ENCODE measurements at places on chromosomes 11 and 22.

- DNase-seq = peak; percentile 82
Measured at GRCh38 chr22:27801616-27802345, at the start of gene MN1. Gene MN1 (minus strand): TSS chr22:27801756. CDS start chr22:27800543, 1,213 bp downstream.

- DNase-seq = no peak
Measured at GRCh38 chr11:134643115-134644012, 231.3 kb upstream of the B3GAT1 start.

GRCh38 chr22:44107340-44107739, 73.4 kb upstream of the PARVG start:
- DNase-seq = no peak

DNA sequence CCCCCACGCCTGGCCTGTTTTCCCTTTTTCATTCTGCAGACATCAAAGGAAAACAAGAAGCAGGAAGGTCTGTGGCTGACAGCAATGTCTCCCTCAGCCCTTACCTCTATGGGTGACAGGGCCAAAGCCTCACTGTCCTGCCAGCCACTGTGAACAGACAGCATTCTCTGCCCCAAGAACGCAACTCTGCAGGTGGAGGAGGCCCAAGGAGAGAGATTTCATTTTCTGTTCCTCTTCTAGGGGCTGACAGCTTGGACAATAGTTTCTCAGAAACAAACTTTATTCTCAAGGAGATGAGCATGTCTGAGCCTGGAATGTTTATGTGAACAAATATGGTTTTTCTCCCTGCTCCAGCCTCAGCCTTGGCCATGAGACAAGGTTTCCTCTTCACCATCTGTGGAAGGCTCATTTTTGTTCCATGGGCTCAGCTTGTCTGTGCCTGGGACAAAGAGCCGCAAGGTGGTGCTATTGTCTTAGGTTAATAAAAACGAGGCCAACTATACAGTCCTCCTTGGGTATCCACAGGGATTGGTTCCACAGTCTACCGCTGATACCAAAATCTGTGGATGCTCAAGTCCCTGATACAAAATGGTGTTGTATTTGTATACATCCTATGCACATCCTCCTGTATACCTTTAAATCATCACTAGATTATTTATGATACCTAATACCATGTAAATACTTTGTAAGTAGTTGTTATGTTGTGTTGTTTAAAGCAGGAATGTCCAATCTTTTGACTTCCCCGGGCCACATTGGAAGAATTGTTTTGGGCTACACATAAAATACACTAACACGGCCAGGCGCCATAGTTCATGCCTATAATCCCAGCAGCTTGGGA, 5.8 kb downstream of the PIWIL3 start:
- peak; percentile 69 for DNase-seq

DNA sequence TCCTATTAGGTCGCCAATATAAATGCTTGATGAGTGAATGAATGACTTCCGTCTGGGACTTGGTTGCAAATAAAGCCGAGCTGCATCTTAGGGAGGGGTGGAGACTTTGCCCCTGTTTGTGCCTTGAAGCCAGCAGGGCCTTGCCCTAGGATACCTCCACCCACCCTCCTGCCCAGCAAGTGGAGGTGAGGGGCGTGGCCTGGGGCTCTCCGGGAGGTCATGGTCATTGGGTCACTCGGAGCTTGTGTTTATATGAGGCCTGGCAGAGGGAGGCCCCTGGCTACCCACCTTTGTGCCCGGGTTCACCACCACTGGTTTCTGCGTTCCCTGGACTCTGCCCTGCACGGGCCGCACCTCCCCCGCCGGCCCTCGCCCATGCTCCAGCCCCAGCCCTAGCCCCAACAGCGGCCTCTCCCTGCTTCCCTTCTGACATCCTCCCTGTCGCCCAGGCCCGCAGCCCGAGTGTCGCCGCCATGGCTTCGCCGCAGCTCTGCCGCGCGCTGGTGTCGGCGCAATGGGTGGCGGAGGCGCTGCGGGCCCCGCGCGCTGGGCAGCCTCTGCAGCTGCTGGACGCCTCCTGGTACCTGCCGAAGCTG, 4.3 kb downstream of the MPST start:
- DNase-seq = no peak

GRCh38 chr22:25153961-25154666, 45.5 kb upstream of the CRYBB3 start:
- peak; percentile 77 for DNase-seq

- DNase-seq = no peak
Measured at GRCh38 chr11:109648804-109649203, 226.8 kb downstream of the C11orf87 start.

GRCh38 chr11:57567515-57568329, at the start of gene UBE2L6:
Gene UBE2L6 (minus strand): TSS chr11:57567672. CDS start chr11:57567611, 61 bp downstream.
- DNase-seq = peak; percentile 66

DNA sequence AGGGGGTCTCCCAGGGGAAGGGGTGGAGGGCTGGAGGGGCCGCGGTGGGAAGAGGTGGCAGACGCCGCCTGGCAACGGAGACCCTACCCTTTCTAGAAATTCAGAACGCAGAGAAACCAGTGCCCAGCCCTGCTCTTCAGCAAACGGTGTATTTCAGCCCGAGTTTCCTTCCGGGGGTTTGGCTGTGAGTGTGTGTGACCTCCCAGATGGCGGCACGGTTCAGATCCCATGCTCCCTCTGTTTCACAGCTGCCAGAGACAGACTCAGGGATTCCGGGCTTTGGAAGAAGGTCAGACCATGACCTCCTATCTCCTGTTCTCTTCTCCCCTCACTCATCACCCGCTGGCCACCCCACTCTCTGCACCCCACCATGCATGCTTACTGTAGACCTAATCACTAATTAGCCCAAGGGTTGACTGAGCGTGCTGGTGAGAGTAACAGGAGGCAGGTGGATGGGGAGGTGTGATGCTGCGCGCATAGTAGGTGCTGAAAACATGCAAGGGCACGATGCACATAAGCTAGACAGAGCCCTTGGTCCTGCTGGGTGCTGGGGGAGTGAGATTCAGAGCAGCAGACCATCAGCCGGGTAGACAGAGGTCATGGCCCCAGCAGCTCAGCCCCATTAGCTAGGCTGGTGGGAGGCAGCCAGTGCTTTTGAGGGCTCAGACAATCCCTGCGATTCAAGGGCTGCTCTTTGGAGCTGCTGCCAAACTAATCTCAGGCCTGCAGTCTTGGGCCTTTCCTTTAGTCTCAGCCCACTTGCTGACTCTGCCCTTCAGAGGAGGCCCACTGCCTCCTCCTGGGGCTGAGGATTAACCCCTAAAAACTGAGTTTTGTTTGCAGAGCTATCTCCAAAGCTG, 256.5 kb upstream of the CADM1 start:
- peak; percentile 51 for DNase-seq
